Naive thymus-derived CD4-positive, alpha-beta T cell (primary cell): ENCODE measurements at places on chromosomes 16 and 17. TPM values are rescaled to one million over a fixed set of nuclear protein-coding genes. Genes with fewer than 3 reads are reported as not detected.
A peak's percentile ranks its signal among the peaks of the same experiment; 100 is the strongest.

DNA sequence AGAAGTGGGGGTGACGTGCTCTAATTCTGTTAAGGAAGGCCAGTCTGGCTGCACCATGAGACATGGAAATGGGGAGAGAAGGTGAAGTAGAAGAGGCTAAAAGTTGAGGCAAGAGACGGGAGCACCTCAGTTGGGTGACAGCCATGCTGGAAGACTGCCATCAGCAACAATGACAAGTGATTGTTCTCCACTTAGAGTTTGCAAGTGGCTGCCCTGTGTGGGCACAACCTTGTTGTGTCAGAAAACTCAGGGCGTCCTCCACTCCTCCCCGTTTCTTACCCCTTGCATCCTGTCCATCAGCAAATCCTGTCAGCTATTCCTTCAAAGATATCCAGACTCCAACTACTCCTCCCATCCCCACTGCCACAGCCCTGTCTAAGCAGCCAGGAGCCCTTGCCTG lies 17.6 kb downstream of the CES1 start:
- H3K36me3 ChIP-seq, result no peaks in the 10 kb centered on the region
- no peak overlapping the region for H3K4me3 ChIP-seq
- no peak for DNase-seq
- no peaks in the 10 kb centered on the region for H3K27me3 ChIP-seq

Gene GDPD3
- total RNA-seq, result 12.3 TPM

DNA sequence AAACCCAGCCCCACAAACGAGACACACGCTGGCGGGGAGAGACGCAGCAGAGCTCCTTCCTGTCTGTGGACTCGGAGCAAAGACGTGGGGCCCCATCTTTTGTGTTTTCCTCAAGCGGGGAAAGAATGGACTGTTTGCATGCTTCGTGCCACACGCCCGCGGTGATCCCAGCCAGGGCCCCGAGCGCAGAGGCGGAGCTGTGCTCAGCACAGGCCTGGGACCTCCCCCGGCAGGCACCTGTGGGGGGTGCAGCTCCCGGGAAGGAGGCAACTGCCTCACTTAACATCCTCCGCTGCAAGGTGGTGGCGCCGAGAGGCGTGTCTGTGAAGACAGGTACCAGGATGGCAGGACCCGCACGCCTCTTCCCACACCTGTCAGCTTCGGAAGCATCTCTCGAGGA lies 19.1 kb downstream of the TRARG1 start:
- no peaks in the 10 kb centered on the region for H3K27me3 ChIP-seq
- H3K36me3 ChIP-seq, result no peaks in the 10 kb centered on the region
- H3K4me1 ChIP-seq, result peaks cover 56% of the 10 kb centered on the region

DNA sequence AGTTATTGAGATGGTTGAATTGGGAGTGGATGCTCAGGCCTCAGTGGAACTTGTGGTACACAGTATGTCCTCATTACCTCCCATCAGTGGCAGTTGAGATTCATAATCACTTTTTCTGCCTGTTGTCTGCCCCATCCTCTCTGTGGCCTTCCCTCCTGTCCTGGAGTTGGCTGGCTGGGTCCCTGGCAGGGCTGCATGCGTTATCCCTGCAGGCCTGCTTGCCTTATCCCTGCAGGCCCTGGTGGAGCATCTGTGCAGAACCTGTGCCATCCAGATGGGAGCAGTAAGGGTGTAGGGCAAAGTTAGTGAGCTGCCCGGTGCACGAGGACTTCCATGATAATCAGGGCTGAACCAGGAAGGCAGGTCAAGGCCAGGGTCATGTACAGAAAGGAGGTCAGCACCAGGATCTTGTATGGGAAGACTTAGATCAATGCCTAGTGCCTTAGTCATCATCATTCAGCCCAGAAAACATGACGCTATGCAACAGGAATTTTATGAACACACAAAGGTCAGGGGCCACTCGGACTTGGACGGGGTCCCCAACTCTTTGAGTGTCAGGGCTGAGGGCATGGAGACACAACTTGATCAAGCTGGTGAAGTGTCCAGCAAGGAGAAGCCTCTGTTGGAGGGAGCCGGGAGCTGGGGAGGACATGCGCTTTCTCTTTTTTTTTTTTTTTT lies 47.2 kb downstream of the ABCC1 start:
- H3K27me3 ChIP-seq, result no peaks in the 10 kb centered on the region
- H3K36me3 ChIP-seq, result no peaks in the 10 kb centered on the region
- H3K27ac ChIP-seq, result no peak overlapping the region

DNA sequence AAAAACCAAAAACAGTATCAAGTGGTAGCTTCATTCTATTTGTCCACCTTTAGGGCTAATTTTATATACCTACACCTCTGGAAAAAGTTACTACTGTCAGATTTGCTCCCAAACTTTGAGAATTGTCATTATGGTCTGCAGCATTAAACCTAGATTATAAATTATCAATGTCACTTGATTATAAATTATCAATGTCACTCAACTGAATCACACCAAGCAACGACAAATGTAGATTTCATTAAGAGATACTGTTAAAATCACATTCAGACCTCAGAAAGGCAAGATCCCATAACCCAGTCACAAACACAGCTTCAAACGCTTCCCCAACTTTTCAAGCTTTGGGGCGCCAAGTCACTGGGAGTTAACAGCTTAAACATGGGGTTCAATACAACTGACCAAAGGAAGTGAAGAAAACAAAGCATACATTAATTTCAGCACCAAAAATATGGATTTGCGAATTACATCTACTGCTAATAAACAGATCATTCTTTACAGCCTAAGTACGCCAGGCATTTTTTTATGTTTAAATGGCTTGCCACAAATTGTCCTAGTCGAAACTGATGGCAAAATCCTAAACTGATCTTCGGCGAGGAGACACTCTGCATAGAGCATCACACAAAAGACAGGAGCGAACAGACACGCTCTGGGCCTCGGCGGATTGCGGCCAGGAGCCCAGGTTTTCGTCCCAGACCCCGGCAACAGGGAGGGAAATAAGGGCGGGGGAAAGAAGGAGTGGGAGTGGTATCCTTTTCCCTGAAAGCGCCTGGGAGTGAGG lies 981 bp downstream of the GLG1 start:
- peaks cover 52% of the 10 kb centered on the region for H3K4me1 ChIP-seq
- peak overlapping the region; percentile 78 for H3K4me3 ChIP-seq
- H3K27me3 ChIP-seq, result no peaks in the 10 kb centered on the region

DNA sequence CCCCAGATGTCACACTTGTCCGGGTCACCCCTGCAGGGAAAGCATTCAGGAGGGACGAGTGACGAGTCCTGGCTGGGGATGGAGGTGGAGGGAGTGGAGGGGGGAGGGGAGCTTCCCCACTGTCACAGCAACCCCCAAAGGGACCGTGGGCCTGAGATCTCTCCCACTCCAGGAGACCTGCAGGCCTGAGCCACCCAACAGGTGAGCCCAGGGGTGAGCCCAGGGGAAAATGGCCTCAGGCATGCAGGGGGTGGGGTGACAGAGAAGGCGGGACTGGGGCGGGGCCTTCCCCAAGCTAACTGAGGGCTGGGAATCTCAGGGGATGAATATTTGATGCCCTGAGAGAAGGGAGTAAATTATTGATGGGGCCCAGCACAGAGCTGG lies 2.4 kb downstream of the USH1G start:
- H3K27me3 ChIP-seq, result peaks cover 11% of the 10 kb centered on the region

DNA sequence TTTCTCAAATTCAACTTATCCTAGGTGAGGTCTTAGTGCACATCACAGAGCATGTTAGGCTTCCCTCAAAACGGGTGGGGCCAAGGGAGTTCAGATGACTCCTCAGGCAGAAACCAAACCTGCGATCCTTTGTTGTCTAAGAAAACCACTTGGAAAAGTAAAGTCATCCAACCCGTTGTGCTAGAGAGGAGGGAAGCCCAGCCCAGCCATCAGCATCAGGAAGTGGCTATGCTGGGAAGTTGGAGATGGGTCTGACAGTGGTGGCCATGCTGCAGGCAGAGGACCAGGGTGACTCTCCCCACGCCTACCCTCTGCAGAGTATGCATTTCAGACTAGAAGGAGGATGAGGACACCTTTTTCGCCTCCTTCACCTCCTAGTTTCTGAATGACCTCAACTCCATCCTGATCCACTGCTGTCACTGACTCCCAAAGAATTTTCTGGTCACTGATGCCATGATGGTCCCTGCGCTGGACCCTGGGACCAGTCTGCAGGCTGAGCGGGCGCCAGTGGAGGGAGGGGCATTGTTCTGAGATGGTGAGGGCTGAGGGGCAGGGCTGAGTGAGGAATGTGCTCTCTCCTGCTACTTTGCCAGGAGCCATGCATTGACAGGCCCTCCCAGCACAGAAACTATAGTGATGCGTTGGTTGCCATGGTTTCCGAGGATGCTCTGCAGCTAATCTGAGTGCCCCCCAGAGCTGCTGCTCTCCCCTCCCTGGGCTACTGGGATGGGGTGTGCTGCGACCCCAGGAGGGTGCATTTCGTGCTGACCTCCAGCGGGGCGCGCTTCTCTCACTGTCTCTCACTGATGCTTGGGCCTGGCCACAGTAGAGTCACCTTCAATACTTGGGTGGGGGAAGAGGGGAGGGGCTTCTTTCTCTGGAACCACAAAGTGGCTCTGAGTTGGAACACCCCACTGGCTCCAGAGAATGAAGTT lies 20.4 kb downstream of the ALOX12B start:
- no peak overlapping the region for H3K4me3 ChIP-seq
- no peaks in the 10 kb centered on the region for H3K4me1 ChIP-seq
- H3K36me3 ChIP-seq, result no peaks in the 10 kb centered on the region
- peaks cover 16% of the 10 kb centered on the region for H3K27me3 ChIP-seq

GRCh38 chr17:8151641-8152111 lies 528 bp downstream of the PER1 start:
- DNase-seq, result peak; percentile 54
- peaks cover 53% of the 10 kb centered on the region for H3K4me1 ChIP-seq
- peaks cover 34% of the 10 kb centered on the region for H3K36me3 ChIP-seq
- H3K27me3 ChIP-seq, result no peaks in the 10 kb centered on the region
- peak overlapping the region; percentile 80 for H3K4me3 ChIP-seq

DNA sequence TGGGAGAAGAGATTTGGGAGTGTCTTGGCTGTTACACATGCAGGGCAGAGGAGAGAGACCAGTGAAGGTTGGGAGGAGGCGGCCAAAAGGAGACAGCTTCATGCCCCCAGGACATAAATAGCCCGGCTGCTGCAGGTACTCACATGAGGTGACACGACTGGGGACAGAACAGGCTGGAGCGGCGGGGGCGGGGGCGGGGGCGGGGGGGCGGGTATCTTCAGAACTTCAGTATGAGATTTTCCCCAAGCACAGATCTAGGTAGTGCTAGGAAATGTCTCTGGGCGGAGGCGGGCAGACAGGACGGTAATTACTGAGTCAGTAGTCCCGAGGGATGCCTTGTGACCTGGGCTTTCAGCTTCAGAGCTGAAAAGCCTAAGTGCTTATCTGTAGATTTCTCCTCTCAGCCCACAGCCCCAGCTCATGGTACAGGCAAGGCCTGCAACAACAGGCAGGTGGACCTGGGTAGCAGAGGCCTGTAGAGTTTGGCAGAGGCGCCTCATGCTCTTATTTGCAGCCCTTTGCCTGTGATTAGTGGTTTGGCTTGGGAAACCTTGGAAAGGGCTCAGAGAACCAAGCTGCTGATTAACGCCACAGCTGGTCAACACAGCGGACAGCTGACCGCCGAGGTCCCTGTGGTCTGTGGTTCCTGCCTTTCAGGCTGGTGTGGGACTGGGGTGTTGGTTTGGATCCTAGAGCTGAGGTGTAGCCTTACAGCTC lies 24.5 kb downstream of the UNK start:
- no peaks in the 10 kb centered on the region for H3K36me3 ChIP-seq
- no peak for DNase-seq
- H3K4me3 ChIP-seq, result no peak overlapping the region
- no peaks in the 10 kb centered on the region for H3K27me3 ChIP-seq

Gene JPH3
- total RNA-seq, result not detected

Gene C1QTNF1
- total RNA-seq, result not detected

GRCh38 chr17:39563476-39563875 lies 44.2 kb downstream of the NEUROD2 start:
- no peak overlapping the region for H3K4me3 ChIP-seq
- DNase-seq, result no peak
- no peaks in the 10 kb centered on the region for H3K4me1 ChIP-seq
- no peaks in the 10 kb centered on the region for H3K27me3 ChIP-seq
- H3K27ac ChIP-seq, result no peak overlapping the region

Gene SLFN14
- total RNA-seq, result not detected

DNA sequence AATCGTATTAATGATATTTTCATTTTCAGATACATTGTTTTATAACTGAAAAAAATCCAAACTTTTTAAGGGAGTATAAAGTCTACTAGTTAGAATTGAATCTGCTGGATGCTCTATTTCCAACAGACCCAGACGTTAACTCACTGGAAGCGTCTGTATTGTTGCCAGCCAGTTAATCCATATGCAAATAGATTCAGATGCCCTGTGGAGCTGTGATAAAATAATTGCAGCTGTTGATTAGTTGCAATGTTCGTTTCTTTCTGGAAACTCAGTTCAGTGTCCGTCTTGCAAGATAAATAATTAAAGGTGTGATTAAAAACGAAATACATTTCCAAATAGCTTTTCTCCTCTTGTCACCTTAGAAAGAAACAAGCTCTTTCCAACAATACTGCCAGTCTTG lies 5.1 kb upstream of the GNA13 start:
- DNase-seq, result no peak
- peaks cover 7% of the 10 kb centered on the region for H3K4me1 ChIP-seq
- no peak overlapping the region for H3K4me3 ChIP-seq
- no peaks in the 10 kb centered on the region for H3K27me3 ChIP-seq
- H3K27ac ChIP-seq, result no peak overlapping the region

DNA sequence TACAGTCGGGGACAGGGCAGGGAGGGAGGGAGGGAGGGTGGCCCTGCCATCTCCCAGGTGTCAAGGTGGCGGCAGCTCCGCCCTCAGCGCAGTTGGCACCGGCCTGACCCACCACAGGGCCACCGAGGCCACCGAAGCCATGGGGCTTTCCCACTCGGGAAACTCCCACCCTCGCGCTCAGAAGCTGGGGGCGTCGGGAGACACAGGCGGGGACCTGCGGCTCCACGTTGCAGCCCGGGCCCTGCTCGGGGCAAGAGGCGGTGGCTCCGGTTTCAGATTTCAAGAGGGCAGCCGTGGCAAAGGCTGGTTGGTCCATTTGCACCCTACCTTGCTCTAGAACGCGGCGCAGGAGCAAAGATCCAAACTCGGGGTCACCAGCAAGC lies 544 bp downstream of the CYB561 start:
- H3K27me3 ChIP-seq, result no peaks in the 10 kb centered on the region
- H3K4me1 ChIP-seq, result peaks cover 12% of the 10 kb centered on the region
- no peaks in the 10 kb centered on the region for H3K36me3 ChIP-seq

GRCh38 chr17:19274893-19275292 lies 37.7 kb downstream of the EPN2 start:
- H3K4me3 ChIP-seq, result no peak overlapping the region
- H3K27me3 ChIP-seq, result no peaks in the 10 kb centered on the region
- no peaks in the 10 kb centered on the region for H3K4me1 ChIP-seq
- no peak for DNase-seq
- no peak overlapping the region for H3K27ac ChIP-seq
- no peaks in the 10 kb centered on the region for H3K36me3 ChIP-seq

GRCh38 chr17:7462474-7463371 lies 16.7 kb downstream of the ZBTB4 start:
- H3K4me1 ChIP-seq, result no peaks in the 10 kb centered on the region
- H3K36me3 ChIP-seq, result no peaks in the 10 kb centered on the region
- no peak for DNase-seq
- H3K27me3 ChIP-seq, result no peaks in the 10 kb centered on the region
- no peak overlapping the region for H3K27ac ChIP-seq
- H3K4me3 ChIP-seq, result no peak overlapping the region

Gene KATNB1
- total RNA-seq, result 25.6 TPM

GRCh38 chr16:29644338-29644857 lies 18.6 kb upstream of the SPN start:
- peaks cover 16% of the 10 kb centered on the region for H3K4me1 ChIP-seq
- no peaks in the 10 kb centered on the region for H3K36me3 ChIP-seq
- no peak for DNase-seq
- no peaks in the 10 kb centered on the region for H3K27me3 ChIP-seq
- H3K27ac ChIP-seq, result no peak overlapping the region
